ENCODE measurements at places on chromosomes 1 and 21. TPM values are rescaled to one million over a fixed set of nuclear protein-coding genes. Genes with fewer than 3 reads are reported as not detected.

GRCh38 chr1:206498685-206499084, 8.6 kb upstream of the RASSF5 start:
- peak; percentile 14 for DNase-seq
- no peak overlapping the region for H3K4me3 ChIP-seq
- H3K27ac ChIP-seq, result no peak overlapping the region
- no peaks in the 10 kb centered on the region for H3K27me3 ChIP-seq

- H3K4me3 ChIP-seq, result no peak overlapping the region
- H3K27ac ChIP-seq, result no peak overlapping the region
- H3K4me1 ChIP-seq, result no peaks in the 10 kb centered on the region
- no peaks in the 10 kb centered on the region for H3K27me3 ChIP-seq
Observed at GRCh38 chr21:45768740-45769048, 125.2 kb downstream of the PCBP3 start.

The HCN3 gene
- 0.99 TPM for total RNA-seq

DNA sequence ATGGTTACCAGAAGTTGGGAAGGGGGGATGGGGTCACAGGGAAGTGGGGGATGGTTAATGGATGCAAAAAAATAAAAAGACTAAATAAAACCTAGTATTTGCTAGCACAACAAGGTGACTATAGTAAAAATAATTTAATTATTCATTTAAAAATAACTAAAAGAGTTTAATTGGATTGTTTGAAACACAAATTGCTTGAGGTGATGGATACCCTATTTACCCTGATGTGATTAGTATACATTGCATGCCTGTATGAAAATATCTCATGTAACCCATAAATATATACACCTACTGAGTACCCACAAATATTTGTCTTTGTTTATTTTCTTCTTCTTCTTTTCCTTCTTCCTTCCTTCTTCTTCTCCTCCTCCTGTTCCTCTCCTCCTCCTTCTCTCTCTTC, 57.8 kb upstream of the MACF1 start:
- DNase-seq, result no peak
- no peaks in the 10 kb centered on the region for H3K27me3 ChIP-seq
- H3K36me3 ChIP-seq, result no peaks in the 10 kb centered on the region
- no peak overlapping the region for H3K4me3 ChIP-seq
- no peak overlapping the region for H3K27ac ChIP-seq
- no peaks in the 10 kb centered on the region for H3K4me1 ChIP-seq

- H3K27me3 ChIP-seq, result peaks cover 3% of the 10 kb centered on the region
- no peak overlapping the region for H3K27ac ChIP-seq
- H3K4me1 ChIP-seq, result no peaks in the 10 kb centered on the region
Observed at GRCh38 chr1:172670316-172670715, 11.4 kb downstream of the FASLG start.

DNA sequence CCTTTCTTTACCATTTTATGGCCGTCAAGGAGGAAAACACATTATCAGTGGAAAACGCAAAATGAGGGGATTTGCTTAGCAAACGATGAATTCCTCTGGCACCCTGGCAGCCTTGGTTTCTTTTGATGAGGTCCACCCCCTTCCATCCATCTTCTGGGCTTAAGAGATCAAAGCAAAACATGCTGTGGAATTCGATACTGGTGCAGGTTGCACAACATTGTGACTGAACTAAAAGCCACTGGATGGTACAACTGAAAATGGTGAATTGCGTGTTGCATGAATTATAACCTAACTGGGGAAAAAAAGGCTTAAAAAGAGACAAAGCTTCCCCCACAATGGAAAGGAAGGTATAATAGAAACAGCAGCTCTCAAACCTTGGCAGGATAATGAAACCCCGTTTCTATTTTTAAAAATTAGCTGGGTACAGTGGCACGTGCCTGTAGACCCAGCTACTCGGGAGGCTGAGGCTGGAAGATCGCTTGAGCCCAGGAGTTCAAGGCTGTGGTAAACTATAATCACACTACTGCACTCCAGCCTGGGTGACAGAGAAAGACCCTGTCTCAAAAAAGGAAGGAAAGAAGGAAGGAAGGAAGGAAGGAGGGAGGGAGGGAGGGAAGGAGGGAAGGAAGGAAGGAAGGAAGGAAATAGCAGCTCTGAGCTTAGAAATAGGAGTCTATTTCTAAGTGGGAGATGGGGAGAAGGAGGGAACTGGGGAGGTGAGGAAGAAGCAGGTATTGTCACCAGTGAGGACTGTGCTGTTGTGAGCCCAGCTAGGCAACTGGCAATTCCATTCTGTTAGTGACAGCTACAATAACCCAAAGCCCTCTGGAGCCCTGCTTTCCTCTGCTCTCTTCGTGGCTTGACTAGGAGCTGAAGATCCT, 29.0 kb upstream of the LGALS8 start:
- H3K4me3 ChIP-seq, result no peak overlapping the region
- no peaks in the 10 kb centered on the region for H3K27me3 ChIP-seq
- peaks cover 20% of the 10 kb centered on the region for H3K4me1 ChIP-seq
- H3K27ac ChIP-seq, result peak overlapping the region; percentile 70

DNA sequence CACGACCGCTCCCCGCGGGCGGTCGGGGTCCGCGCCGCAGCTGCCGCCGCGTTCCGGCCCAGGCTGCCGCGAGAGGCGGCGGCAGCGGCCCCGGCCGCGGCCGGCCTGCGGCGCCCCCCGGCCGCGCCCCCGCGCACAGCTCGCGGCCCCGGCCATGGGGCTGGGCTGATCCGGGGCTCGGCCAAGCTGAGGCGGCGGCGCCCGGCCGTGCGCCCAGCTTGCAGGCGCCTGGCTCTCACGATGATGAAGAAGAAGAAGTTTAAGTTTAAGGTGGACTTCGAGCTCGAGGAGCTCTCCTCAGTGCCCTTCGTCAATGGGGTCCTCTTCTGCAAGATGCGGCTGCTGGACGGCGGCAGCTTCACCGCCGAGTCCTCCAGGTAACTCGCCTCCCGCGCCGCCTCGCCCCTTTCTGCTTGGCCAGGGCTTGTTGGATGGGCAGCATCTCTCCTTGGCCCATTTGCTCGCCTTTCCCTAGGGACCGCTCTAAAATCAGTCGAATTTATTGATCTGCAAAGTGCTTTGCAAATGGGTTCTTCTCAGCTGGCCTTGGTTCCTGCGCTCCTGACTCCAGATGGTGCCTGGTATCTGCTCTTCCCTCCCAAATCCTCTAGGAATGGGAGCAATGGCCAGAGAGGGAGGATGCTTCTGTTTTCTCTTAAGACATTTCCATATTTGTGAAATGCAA, 431 bp downstream of the EEIG2 start:
- no peaks in the 10 kb centered on the region for H3K36me3 ChIP-seq
- H3K27ac ChIP-seq, result peak overlapping the region; percentile 67
- peak overlapping the region; percentile 81 for H3K4me3 ChIP-seq
- H3K4me1 ChIP-seq, result no peaks in the 10 kb centered on the region

- DNase-seq, result no peak
- H3K4me3 ChIP-seq, result no peak overlapping the region
Observed at GRCh38 chr1:222240536-222241181, 307.2 kb downstream of the HHIPL2 start.

DNA sequence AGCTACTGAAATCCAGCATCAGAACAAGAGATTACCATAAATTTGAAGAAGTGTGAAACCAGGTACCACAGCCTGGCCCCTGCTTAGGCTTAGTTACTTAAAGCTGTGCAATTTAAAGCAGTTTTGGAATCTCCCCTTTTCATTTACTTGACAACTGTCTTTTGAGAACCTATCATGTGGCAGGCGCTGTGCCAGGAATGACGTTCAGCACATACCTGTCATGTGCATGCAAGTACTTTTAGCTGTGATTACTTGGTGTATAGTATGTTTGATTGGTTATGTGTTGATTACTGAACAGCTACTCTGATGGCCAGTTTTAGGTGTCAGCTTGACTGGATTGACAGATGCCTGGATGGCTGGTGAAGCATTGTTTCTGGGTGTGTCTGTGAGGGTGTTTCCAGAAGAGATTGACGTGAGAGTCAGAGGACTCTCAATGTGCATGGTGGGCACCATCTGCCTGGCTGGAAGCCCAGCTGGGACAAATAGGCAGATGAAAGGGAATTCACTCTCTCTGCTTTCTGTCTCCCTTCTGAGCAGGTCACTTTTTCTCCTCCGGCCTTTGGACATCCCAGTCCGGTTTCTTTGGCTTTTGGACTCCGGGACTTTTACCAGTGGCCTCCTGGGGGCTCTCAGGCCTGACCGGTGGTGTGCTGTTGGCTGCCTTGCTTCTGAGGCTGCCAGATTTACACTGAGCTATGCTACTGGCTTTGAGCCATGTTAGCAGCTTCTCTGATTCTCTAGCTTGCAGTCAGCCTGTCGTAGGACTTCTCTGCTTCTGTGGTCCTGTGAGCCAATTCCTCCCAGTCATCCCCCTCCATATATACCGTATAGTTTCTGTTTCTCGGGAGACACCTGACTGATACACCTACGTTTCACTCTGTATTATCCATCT, 178.0 kb downstream of the RYR2 start:
- H3K27ac ChIP-seq, result no peak overlapping the region
- no peaks in the 10 kb centered on the region for H3K27me3 ChIP-seq
- H3K4me1 ChIP-seq, result peaks cover 11% of the 10 kb centered on the region
- H3K4me3 ChIP-seq, result no peak overlapping the region

The PLPPR4 gene
- 1.0 TPM for total RNA-seq

The SLC41A1 gene
- 377 TPM for total RNA-seq

- H3K36me3 ChIP-seq, result no peaks in the 10 kb centered on the region
- no peak overlapping the region for H3K27ac ChIP-seq
- DNase-seq, result no peak
- H3K4me1 ChIP-seq, result no peaks in the 10 kb centered on the region
- no peak overlapping the region for H3K4me3 ChIP-seq
Observed at GRCh38 chr1:198483006-198483405, 57.5 kb downstream of the ATP6V1G3 start.

GRCh38 chr1:50333595-50333974, 89.7 kb downstream of the DMRTA2 start:
- H3K27me3 ChIP-seq, result peaks cover 38% of the 10 kb centered on the region
- H3K27ac ChIP-seq, result peak overlapping the region; percentile 33
- no peaks in the 10 kb centered on the region for H3K4me1 ChIP-seq
- no peaks in the 10 kb centered on the region for H3K36me3 ChIP-seq
